ENCODE measurements at places on chromosomes 4 and X.

GRCh38 chrX:2741386-2741785, 10.5 kb upstream of the XG start:
- no peak for DNase-seq

- DNase-seq = no peak
Measured at GRCh38 chrX:49276671-49277534, 7.3 kb downstream of the PPP1R3F start.

GRCh38 chr4:14568351-14568750, 433.9 kb upstream of the CPEB2 start:
- DNase-seq = no peak

GRCh38 chr4:40910706-40911105, 161.0 kb downstream of the NSUN7 start:
- no peak for DNase-seq

DNA sequence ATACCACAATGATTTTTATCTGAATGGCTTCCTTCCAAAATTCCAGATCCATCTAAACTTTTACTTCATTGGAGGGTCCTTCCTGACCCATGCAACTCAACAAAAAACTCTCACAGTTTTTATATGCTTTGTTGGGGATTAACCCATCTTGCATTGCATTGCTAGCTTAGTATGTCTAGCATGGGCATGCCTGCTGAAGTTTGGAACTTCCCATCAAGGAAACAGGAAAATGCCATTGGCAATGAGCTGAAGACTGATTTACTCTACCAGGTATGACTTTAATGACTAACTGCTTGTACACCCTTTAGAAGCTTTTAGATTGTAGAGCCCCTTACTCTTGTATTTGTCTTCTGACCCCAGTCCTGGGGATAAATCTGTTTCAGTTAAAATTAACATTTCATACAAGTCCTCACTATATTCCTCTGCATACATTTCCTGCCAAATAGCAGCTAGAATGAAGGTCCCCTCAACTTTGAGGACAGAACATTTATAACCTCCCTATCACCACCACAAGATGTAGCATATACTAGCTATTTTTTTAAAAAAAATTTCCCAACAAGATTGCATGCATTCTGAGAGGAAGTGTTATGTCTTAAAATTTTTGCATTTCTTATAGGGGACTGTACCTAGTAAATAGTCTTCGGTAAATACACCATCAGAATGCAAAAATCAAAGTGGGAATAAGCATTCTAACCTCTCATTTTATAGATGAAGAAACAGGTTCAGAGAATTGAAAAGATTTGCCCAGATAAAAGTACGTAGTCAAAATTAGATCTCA, 52.5 kb upstream of the ATXN3L start:
- no peak for DNase-seq

DNA sequence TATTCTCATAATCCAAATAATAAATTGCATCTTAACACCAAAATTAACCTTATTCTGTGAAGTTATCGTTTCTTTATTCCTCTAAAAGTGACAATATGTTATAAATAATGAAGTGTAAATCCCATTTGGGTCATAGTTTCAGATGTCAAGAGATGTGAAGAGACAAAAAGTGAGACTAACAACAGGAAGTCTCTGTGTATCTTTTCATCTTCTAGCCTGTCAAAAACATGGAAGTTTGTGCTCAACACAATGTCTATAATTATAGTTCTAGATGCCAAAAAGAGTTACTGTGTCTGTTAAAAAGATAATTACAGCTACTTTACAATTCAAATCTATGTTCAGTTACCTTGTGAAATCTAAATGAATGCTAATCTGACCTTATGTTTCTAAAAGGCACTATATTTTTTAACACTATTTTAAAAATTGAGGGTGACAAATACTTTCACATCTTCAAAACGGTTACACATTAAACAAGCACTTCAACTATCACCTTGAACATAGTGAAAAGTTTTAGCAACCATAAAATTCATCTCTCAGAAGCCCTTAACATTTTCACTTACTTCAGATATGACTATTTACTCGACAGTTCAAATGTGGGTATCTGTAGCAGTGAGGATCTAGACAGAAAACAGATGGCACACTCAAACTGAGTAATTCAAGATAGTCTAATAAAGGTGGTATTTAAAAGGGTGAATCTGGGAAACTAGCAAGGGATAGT, 509.8 kb downstream of the ARAP2 start:
- DNase-seq = no peak

- DNase-seq = no peak
Measured at GRCh38 chr4:77073981-77074380, 1.8 kb downstream of the CCNI start.

DNA sequence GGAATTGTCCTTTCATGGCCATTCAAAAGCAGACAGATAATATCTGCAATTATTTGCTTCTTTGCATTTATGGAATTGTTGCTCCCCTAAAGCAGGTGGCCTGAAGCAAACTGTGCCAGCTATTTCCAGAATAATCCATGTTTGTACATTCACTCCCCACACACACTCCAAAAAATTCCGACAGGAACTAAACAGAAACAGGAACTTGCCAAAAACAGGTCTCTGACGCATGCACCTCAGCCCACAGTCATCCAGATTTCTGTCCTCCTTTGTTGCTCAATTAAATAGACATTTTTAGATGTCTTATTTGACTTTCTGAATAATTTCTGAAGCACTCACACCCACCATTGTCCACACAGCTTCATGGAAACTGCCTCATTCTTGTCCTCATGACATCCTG, 71.5 kb upstream of the EDNRA start:
- DNase-seq = no peak

DNA sequence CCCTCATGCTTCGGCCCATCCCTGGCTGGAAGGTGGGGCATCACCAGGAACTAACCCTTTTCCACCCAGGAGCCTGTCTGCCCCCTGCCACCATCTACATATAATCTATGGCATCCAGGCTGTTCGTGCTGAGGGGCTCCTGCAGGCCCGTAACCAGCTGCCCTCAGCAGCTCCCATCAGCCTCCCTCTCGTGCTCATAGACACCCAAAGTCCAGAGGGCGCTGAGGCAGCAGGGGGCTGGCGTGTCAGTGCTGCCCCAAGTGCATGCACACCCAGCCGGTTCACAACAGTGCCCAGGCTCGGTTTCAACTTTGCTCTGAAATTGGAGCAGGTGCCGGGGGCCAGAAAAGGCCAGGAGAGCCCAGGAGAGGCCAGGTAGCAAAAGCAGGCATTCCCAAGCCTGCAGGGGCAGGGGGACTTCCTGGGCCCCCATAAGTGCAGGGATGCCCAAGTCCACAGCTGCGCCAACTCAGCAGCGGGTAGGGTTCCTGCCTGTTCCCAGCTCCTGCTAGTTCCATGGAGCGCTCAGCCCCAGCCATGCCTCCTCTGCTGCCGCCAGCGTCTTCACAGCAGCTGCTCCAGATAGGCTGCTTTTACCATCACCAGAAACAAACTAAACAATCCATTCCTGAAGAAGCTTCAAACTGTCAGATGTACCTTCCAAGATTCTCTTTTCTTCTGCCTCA, 558.2 kb upstream of the GNPDA2 start:
- DNase-seq = no peak

DNA sequence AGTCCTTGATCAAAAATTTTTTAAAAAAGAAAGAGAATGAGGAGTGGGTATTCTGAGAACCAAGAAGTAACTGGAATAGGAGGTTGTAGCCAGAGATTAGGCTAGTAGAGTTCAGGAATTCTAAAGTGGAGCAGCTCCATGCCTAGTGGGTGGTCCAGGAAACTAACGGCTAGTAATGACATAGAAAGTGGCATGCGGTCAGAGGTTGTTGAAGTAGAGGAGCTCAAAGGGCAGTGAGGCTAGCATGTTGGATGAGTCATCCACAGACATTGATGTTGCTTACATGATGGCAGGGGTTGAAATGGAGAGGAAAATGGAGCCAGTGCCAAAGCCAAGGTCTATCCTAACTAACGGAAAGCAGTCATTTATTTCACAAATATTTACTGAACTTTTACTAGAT, 42.1 kb downstream of the TEX13B start:
- DNase-seq = no peak

- no peak for DNase-seq
Measured at GRCh38 chr4:175807547-175807946, 4.5 kb downstream of the GPM6A start.

GRCh38 chr4:1226144-1226481, 22.8 kb downstream of the CTBP1 start:
- DNase-seq = no peak

- DNase-seq = no peak
Measured at GRCh38 chr4:99722006-99722405, 64.4 kb upstream of the C4orf54 start.
